Fibroblast of skin of back (primary cell): ENCODE measurements at places on chromosomes 4 and X.

DNA sequence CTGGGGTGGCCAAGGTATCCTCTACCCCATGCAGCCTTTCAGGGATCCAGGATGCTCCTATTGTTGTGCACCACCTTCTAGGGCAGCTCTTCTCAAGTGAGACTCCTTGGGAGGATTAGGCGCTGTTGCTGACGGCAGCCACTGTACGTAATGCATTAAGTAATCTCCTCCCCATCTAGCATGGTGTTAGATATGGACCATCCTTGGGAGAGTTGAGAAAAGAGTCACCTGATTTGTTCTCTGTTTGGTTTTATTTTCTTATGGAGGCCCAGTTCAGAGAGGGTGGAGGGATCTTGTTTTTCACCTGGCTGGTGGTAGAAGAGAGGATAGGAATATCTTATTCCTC lies 46.4 kb downstream of the GYG2 start:
- no peak for DNase-seq

GRCh38 chr4:47746122-47746521 lies 91.7 kb downstream of the CORIN start:
- DNase-seq: no peak

DNA sequence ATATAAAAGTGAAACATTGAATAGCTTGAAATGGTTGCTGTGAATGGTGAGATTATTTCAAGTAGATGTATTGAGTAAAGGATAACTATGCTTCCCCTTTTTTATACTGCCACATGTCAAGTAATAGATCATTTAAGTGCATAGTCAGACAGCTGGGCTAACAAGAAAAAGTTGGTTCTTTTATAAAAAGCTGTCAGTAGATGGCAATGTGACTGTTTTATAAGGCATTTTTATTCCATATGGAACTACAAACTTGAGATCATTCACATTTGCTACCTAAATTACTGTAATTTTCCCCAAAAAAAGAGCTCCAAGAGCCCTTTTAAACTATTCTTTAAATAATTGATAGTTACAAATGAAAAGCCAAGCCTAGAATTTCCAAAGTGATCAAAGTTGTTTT lies 831.0 kb downstream of the C4orf33 start:
- DNase-seq: no peak

DNA sequence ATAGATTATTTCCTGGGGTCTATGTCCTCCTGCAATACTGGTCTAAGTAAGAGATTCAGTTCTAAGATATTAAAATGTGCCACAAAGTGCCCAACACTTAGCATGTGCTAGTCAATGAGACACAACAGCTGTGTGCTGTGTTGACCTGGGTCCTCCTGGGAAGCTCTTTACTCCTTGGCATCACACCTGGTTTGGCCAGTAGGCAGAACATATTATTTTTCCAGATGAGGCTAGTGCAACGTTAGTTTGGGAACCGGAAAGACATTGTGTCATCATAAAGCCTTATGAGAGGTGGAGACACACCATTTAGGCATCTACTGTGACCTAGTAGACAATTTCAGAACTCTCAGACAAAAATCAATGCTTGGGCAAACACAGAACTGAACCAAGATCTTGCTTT lies 197.8 kb downstream of the MID1IP1 start:
- DNase-seq: no peak

DNA sequence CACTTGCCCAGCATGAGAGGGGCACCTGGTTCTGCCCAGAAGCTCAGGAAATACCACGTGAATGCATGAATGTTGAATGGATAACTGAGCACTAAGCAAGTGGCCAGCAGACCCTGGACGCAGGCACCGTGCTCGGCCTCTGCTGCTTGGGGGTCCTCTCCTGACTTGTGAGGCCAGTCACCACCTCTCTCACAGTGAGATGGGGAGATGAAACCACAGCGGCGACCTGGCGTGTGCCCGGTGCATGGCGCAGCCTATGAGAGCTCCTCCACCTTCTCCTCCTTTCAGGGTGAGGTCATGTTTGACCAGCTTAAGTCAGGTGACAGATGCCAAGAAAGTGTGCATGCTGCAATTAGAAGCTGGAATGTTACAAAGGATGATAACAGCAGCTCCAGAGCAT lies 75.5 kb downstream of the HMX1 start:
- no peak for DNase-seq

- DNase-seq: no peak
Observed at GRCh38 chr4:156137679-156138473, 184.2 kb upstream of the CTSO start.

GRCh38 chr4:8350841-8351461 lies 81.4 kb downstream of the HTRA3 start:
- DNase-seq: no peak

DNA sequence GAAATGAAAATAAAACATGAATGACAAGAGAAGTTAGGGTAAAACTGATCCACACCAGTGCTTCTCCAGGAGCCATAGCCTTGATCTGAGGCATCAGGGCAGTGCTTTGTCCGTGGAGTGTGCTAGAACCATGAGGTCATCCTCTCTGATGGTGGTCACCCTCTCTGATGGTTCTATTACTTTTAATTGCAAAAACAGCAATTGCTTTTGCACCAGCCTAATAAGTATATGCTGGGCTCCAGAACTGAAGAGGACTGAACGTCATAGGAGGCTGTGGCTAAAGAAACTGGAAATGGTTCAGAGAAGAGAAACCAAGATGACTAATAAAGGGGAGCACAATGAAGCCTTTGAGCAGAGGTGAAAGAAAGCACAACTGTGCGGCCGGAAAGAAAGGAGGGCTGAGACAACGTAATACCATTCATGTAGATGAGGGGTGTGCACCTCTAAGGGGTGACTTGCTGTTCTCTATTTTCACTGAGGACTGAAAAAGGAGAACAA lies 17.0 kb upstream of the TMEM154 start:
- DNase-seq: no peak

- DNase-seq: no peak
Observed at GRCh38 chr4:8128100-8128856, 30.3 kb downstream of the ABLIM2 start.

DNA sequence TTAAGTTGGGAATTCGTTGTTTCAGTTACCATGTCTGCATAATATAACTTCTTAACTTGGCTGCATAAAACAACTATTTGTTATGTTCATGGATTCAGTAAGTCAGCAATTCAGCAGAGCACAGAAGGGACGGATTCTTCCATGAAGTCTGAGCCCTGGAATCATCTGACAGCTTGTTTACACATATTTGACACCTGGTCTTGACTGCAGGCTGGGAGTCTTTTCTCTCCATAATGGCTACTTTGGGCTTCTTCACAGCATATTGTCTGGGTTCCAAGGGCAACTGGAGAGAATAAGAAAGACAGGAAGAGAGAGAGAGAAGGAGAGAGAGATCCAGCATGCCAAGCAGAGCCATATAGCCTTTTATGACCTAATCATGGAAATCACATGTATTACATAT lies 23.1 kb downstream of the CENPC start:
- no peak for DNase-seq

DNA sequence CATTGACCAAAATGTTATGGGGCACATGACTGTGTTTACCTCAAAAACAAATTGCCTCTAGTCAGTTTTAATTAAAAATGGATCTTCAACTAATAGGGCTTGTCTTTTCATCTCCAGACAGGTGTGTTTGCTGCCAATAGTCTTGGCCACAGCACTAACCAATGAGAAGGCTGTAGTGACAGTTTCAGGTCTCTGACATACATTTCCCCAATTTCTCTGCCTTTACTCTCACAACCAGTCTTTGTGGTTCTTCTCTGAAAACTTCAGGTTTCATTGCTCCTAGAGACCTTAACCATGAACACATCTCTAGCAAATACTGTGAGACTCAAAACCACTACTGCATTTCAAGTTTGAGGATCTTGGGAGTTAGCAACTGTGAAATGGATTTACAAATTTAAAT lies 3.5 kb upstream of the EDNRA start:
- no peak for DNase-seq

GRCh38 chrX:53255738-53256191 lies 25.6 kb downstream of the IQSEC2 start:
- DNase-seq: no peak

DNA sequence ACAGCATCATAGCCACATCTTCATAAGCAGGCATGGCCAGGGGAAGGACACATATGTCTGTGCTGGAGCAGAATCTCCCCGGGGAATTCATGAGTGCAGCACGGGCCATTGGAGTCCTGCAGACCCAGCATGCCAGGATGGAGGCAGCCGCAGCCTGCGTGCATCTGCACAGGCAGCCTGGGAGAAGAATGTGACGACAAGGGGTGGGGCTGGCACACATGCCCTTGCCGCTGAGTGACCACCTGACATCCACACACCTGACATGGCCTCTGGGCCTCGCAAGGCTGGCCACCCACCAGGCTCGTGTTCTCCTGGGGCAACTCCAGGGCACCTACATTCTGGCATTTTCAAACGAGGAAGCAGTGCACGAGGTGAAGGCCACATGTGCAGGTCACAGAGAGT lies 66.2 kb upstream of the AFAP1 start:
- DNase-seq: no peak

- DNase-seq: no peak
Observed at GRCh38 chr4:53905276-53905940, 159.0 kb downstream of the CHIC2 start.

- DNase-seq: no peak
Observed at GRCh38 chrX:153665726-153666306, 7.8 kb downstream of the PNCK start.

DNA sequence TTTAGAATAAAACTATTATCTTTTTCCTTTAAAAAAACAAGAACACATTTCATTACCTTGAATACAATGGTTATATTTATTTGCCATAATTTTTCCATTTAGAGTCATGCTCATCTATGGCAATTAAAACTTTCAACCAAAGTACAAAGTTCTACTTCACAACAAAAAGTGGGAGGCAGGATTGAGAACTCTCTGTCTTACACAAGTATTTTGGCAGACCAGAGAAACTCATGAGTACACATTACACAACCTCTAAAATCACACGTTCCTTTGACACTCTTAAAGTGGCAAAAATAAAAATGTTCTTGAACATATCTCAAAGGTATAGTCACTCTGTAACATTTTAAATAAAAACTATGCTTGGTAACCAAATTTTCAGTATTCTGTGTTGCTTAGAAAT lies 213.4 kb downstream of the IL15 start:
- no peak for DNase-seq

GRCh38 chrX:31170792-31171191 lies 99.0 kb upstream of the FTHL17 start:
- DNase-seq: no peak

GRCh38 chrX:66988331-66988730 lies 349.5 kb upstream of the EDA2R start:
- DNase-seq: no peak

DNA sequence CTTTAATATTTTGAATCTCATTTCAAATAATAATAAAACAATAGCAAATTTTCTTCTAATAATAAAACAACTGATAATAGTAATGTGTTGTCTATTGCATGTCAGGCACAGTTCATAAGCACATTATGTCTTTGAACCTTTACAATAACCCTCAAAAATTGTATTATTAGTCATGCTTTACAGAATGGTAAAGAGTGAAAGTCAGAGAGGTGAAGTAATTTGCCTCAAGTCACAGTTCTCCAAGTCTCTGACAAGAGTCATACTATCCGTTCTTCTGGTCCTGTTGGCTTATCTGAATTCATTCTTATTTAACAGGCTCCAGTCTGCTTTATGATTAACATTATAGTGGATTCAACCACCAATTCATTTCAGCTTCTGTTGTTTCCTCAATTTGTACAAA lies 313.0 kb downstream of the AFF2 start:
- no peak for DNase-seq

GRCh38 chrX:119251386-119251785 lies 15.3 kb downstream of the PGRMC1 start:
- no peak for DNase-seq

DNA sequence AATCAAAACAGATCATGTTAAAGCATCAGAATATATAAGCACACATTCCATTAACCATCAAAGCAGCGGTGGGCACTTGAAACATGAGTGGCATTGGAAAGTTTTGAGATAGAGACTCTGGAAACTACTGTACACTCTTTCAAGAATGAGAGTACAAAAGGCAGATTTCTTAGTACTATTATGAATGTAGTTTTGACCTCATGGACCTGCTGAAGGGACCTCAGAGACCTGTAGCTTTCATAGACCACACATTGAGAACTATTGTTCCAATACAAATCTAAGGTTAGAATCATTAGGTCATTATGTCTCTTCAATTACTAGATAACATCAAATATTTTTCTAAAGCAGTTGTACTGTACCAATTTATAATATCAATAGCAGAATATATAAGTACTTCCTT lies 283.6 kb downstream of the RPA4 start:
- DNase-seq: no peak

- DNase-seq: peak; percentile 6
Observed at GRCh38 chrX:15849555-15849954, 5.1 kb downstream of the AP1S2 start.

DNA sequence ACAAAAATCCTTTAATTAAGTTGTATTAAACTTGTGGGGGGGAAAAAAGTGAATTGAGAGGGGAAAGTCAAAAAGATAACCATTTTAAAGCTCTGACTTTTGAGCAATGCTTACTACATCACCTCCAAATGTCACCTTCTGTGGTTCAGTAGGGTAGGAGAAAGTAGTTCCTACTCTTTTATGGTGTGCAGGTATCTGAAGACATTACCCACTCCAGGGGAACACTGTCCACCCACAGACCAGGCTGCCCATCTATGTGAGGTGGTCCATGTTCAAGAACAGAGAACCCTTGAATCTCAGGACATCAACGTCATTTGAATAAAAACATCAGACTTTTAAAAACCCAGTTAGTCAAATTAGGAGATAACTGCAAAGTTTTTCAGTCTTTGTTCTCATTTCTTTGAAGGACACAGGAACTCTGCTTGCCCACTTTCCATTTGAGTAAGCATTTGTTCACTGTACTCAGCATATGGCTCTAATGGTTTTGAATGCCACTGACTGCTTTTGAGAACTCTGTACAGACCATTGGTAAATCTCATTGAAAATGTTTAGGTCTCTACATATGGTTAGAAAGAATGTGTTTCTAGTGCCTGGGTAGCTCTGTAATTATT lies 18.4 kb downstream of the NMU start:
- DNase-seq: no peak

DNA sequence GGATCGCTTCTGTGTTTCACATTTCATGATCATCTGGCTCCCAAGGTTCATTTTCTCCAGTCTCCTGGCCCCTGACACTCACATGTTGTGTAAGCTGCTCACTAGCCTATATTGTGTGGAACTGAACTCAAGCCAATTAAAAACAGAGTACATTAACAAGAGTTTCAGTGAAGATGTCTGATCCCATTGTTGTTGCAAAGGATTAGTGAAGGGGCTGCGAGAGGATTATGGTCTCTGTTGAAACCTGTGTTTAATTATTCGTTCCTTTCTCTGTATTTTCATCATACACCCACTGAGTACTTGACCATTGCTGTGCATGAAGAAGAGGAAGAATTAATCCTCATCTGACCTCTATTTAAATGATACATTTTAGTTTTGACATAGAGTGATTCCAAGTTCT lies 54.7 kb downstream of the AFF2 start:
- DNase-seq: no peak

DNA sequence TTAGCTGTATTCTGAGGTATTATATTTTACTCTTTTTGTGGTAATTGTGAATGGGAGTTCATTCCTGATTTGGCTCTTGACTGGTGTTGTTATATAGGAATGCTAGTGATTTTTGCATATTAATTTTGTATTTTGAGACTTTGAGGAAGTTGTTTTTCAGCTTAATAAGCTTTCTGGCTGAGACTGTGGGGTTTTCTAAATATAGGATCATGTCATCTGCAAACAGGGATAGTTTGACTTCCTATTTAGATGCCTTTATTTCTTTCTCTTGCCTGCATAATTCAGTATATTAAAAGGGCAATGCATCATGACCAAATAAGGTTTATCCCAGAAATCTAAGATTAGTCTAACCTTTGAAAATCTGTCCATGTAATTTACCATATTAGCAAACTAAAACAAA lies 44.7 kb upstream of the EPGN start:
- no peak for DNase-seq
